ENCODE measurements at places on chromosomes 13 and 19.

DNA sequence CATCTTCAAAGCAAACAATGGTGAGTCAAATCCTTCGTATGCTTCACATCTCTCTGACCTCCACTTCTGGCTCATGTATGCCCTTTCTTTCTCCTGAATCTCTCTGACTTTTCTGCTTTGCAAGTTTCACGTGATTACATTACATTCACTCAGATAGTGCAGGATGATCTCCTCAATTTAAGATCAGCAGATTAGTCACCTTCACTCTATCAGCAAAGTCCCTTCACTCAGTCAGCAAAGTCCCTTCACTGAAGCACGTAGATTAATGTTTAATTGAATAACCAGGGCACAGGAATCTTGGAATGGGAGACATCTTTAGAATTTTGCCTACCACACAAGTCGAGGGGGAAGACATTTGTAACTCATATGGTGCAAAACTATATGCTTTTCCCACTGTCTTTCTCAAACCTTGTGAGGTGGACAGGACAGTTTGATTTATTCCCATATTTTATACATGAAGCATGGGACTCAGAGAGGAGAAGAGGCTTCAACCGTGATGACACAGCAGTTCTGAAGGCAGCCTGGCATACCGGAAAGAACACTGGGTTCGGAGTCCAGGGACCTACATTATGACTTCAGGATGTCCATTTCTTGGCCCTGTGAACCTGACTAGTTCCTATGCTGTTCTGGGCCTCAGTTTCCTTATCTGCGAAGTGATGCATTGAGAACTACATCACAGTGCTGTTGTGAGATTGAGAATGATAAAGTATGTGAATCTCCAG is 23.3 kb downstream of the SIGLECL1 start:
- DNase-seq = no peak

DNA sequence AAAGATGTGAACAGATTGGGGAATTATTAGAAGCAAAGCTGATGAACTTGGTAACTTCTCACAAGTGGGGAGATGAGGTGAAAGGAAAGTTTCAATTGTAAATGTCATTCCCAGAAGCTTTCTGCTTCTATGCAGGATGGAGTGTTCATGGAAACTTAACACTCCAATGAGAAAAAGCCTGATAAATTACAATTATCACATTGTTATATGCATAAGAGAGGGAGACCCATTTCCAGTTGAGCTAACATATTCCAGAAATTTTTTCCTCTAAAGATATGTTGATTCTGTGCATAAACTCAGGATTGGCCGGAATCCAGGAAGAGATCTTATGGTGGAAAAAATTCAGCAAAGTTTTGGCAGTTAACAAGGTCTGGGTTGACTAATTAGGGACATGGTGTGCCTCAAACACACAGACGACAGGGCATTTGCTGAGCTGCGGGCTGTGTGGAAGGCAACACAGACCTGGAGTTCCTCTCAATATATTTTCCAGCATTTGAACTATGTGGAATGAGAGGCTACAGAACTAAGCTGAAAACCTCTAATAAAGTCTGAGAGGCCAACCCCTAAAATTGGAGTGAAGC is 64.9 kb upstream of the FGF14 start:
- no peak for DNase-seq

- DNase-seq = no peak
Measured at GRCh38 chr13:36163286-36163685, 32.1 kb upstream of the DCLK1 start.

DNA sequence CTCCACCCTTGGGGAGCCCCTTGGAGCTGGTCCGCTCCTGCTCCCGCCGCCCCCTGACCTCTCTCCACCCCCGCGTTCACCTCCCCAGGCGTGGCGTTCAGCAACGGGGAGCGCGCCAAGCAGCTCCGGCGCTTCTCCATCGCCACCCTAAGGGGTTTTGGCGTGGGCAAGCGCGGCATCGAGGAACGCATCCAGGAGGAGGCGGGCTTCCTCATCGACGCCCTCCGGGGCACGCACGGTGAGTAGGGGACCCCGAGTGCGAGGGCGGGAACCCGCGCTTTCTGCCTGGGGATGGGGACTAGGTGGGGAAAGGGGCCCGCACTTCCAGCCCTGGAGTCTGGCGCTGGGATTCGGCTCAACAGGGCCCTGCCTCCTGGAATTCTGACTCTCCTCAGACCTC is 1.7 kb downstream of the CYP2A13 start:
- DNase-seq = no peak

- no peak for DNase-seq
Measured at GRCh38 chr13:99030326-99030725, 52.5 kb upstream of the DOCK9 start.

DNA sequence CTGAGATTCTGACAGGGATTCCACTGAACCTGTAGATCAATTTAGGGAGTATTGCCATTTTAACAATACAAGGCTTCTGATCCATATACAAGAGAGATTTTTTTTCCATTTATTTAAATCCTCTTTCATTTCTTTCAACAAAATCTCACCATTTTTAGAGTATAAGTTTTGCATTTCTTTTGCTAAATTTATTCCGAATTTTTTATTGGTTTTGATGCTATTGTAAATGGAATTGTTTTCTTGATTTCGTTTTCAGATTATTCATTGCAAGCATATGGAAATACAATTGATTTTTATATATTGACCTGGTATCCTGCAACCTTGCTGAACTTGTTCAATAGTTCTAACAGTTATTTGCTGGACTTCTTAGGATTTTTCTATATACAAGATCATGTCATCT is 18.4 kb downstream of the LEUTX start:
- no peak for DNase-seq

DNA sequence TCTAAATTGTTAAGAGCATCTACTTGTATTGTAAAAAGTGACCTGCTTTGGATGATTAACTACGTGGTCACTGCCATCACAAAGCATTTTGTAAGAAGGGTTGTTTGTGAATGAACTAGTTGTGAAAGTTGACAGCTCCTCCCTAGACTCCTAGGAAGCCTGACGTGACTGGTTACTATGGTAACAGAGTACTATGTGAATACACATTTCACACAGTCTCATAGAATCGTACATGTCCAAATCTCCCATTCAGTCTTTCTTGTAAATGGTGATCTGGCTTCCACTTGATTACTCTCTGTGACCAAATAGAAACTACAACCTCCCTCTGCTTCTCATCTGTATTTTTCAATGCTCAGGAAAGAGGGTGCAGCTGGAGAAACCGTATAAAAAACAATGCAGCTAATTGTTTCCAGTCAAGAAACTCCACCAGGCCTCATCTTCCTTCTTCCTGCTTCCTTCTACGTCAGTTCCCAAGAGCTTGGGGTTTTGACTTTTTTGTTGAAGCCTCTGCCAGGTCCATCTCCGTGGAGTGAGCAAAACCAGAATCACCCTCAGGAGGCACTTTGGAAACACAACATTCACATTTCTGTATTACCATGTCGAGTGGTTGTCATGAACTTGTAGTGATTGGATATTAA is 83.4 kb downstream of the GPC6 start:
- peak; percentile 29 for DNase-seq

GRCh38 chr13:80161896-80162295 is 179.0 kb downstream of the SPRY2 start:
- no peak for DNase-seq

GRCh38 chr13:113881614-113882266 is 17.9 kb upstream of the GAS6 start:
- no peak for DNase-seq

DNA sequence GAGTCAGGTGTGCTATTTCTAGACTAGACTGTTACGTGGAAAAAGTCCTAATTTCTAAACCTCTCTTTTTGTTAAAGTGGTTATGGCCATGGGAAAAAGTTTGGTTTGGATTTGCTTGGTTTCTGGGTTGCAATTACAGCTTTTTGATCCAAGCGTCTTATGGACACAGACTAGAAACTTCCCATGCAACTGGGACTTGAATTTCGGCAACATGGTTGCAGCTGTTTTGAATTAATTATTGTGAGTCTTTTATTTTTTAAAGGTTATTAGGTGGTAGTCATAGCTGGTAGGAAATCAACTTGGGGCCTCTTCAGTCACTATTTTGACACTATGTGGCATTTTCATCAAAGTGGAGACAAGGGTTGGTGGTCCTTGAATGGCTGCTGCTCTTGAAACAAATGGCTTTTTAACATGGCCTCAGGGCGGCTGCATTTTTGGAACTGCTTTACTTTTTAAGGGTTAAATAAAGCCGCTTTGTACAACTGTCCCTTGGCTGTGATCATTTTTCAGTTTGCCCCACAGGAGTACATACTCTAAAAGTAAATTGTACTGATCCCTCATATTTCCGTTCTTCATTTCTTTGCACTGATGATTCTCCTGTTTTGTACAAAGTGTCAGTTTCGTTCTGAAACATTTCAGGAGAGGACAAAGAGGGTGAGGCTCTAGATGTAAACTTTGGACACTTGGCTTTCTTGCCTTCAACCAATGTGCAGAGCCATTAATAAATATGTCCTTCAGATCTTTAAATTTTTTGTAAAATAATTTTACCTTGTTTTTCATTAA is 15.9 kb downstream of the HNRNPM start:
- DNase-seq = no peak

DNA sequence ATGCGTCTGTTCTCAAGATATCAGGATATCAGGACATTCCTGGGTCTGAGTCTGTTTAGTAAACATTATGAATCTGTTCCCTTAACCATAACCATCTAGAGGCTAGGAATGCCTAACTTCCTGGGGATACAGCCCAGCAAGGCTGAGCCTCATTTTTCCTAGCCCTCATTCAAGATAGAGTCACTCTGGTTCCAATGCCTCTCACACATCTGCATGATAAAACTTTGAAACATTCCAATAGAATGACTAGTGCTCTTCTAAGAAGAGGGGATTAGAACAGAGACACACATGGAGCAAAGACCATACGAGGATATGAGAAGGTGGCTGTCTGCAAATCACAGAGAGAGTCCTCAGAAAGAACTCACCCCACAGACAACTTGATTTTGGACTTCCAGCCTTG is 20.6 kb upstream of the CABP5 start:
- no peak for DNase-seq

DNA sequence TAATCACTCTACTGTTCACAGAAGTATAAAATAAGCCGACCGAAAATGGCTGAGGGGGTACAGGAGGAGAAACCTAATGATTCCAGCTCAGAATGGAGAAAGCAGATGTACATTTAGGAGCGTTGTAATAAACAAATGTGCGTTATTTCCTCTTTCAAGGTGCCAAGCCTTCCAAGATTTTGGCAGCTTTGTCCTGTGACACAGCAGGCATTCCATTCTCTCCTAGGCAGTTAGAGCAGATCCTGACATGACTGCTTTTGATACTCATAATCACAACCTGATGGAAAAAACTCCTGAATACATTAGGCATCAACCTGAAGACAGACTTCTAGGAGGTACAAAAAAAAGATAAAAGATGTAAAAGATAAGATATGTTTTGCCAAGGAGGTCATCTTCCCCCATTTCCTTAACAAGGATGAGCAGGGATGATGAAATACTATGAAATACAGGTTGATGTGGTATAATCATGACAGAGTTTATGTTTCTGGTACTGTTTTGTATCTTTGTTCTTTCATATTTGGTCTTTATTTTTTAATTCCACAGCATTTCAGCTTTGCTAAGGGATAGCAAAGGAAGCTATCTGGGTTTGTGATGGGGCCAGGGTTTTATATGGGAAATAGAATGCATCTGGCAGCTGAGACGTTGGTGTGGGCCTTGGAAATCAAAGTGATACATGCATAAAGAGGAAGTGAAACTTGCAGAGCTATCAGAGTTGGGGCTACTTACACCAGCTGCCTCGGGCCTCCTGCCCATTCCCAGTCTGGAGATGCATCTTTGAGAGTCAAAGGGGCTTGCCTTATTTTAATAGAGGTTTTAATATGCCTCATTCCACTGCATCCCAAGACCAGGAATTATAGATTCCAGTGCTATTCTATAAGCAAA is 222.5 kb downstream of the OXGR1 start:
- no peak for DNase-seq

GRCh38 chr13:66972659-66973058 is 257.5 kb downstream of the PCDH9 start:
- no peak for DNase-seq

DNA sequence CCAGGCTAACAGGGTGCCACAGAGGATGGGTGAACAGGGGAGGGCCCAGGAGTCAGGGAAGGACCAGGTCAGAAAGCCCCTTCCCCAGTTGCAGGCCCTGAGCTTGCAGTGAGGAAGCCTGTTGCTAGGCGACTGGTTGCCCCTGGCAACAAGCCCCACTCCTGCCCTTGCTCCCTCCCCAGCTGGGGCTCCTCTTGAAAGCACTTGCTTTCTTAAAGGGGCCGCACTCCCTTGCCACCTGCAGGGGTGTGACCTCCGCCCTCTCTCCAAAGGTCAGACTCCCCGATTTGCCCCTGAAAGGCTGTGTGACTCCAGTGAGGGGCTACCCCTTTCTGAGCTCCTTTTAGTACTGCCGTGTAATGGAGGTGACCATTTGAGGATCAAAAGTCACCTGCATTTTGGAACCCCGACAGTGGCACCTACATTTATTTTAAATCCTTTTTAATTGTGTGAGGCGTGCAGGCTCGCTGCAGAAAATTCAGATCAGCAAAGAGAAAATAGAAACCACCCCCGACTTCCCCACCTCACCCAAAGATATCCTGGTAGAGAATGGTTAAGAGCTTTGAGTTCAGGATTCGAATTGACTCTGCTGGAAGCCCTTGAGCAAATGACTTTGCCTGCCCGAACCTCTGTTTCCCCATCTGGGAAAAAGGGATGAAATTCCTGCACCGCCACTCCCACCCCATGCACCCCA is 4.8 kb downstream of the FCHO1 start:
- DNase-seq = no peak

- no peak for DNase-seq
Measured at GRCh38 chr13:40522282-40522681, 144.2 kb downstream of the FOXO1 start.

DNA sequence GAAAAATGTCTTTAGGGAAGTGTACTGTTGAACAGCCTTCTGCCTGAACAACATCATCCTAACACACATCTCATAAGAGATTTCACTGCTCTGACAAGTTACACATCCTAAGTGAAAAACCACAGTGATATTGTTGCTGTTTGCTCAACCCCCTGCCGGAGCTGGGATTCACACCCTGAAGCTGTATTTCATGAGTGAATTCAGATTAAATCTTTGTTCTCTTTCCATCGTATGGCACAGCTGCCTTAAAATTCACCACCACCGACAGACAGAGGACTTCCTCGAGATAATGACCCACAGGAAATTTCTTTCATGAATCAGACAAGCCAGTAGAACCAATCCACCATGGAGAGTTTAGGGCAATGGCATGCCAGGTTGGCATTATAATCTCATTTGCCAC is 280.8 kb downstream of the DCT start:
- DNase-seq = no peak

GRCh38 chr19:19203012-19203856 is at the start of gene NR2C2AP:
Gene NR2C2AP, minus strand, starts transcription at chr19:19203414. Its CDS starts 354 bp downstream, at chr19:19203060.
- DNase-seq = peak; percentile 68

GRCh38 chr19:13588957-13589833 is 82.9 kb upstream of the CACNA1A start:
- DNase-seq = peak; percentile 29

DNA sequence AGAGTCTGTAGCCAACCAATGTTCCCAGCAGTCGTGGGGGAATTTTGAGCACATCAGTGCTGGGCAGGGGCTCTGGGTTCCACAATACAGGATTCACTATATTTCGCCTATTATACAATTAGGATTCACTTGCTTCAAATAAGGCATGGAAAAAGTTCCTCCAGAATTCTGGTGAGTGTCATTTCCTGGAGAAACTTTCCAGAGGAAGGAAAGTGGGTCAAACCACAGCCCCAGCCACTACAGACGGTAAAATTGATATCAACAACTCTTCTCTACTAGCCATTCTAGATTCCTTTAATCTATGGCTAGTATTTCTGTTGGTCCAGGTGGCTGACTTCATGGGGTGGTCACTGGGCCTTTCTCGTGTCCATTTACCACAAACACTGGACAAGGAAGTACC is 10.5 kb downstream of the MYCBP2 start:
- no peak for DNase-seq

GRCh38 chr19:15264061-15264932 is 32.0 kb upstream of the EPHX3 start:
- peak; percentile 29 for DNase-seq

Measured in fibroblast of skin of left quadriceps (primary cell).